ENCODE measurements at places on chromosomes 3 and 15.

GRCh38 chr3:170524073-170524472 is 61.8 kb downstream of the SLC7A14 start:
- DNase-seq: no peak

- no peak for DNase-seq
These were observed 36.7 kb upstream of the SECISBP2L start for GRCh38 chr15:49082960-49083359.

- no peak for DNase-seq
These were observed 38.0 kb downstream of the SHC4 start for GRCh38 chr15:48925714-48926223.

DNA sequence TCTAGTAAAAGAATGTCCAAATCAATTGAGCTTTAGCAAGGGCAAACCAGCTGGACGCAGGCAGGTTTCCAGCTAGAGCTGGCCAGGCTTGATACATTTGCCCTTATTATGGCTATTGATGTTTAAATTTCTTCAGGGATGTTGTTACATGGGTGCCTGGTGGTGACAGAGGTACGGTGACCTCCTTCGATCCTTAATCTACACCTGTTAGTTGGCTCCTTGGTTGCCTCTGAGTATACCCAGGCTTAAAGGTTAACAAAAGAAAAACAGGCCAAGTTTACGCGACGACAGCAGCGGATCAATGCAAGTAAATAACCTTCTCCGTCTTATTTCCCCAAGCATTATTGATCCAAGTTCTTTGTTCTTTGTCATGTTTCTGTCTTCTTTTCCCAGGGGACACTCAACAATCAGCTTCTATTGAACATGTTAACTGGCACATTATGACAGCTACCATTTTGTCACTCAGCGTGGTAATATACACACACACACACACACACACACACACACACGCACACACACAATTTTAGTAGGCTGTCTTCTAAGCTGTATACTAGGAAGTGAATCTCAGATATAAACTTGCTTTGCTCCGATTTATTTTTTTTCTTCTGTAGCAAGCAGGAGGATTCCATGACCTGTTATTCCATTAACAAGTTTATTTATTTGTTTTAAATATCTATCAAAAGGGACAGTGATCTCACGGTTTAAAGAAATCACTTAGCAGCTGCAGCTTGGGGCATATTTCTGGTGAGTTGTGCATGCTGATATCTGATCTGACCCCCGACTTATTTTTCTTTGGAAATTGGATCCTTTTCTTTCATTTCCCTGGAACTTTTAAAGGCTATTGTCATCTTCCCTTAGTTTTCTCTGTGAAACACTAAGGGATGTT is 844.7 kb downstream of the MCTP2 start:
- DNase-seq: no peak

- DNase-seq: no peak
These were observed 688 bp downstream of the XPC start for GRCh38 chr3:14177580-14178246.

GRCh38 chr3:128113817-128114794 is 9.5 kb downstream of the RUVBL1 start:
- no peak for DNase-seq

DNA sequence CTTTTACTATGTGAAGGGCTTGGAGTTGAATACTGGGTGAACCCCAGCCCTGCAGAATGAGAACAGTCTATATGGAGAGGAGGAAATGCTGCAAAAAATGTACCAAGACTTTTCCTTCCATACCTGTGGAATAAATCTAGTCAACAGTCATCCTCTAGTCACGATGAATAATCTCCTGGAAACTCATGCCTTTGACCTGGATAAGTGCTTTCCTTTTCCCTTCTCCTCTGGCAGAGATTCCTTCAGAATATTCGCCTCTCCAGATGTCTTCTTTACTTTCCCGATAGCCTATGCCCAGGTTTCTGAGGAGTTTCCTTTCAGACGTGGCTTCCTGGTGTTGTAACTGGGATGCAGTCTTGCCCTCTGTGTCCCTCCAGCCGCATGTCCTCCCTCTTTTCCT is 28.1 kb downstream of the CCNL1 start:
- no peak for DNase-seq

GRCh38 chr3:49673121-49673714 is 933 bp upstream of the APEH start:
- DNase-seq: no peak

DNA sequence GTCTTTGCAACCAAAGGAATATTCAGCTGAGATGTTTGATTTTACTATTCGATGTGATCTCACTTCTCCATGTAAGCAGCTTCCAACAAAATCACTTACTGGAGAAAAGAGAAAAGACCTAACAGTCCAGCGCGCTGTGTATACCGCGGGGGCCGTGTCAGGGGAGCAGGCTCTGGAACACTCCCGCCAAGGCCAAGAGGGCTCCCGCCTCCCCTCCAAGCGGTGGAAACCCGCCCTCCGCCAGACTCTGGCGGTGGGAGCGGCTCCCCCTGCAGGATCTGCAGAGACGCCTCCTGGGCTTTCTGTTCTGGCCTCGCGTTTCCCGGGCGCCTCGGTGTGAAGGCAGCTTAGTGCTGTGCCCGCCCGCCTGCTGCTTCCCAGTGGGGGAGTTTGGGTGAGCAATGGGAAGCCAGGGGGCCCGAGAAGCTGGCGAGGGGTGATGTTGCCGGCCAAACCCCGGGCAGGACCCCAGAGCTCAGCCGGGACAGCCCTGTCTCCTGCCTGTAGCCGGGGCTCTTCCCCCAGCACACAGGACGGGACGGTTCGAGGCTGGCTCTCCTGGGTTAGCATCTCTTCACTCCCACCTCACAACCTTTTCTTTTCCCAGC is 36.3 kb downstream of the CHST14 start:
- DNase-seq: no peak
